ENCODE measurements at places on chromosomes 11 and 22. TPM values are rescaled to one million over a fixed set of nuclear protein-coding genes. Genes with fewer than 3 reads are reported as not detected.
A peak's percentile ranks its signal among the peaks of the same experiment; 100 is the strongest.

GRCh38 chr11:92087725-92088537 is 136.7 kb upstream of the FAT3 start:
- no peak overlapping the region for H3K27ac ChIP-seq
- H3K4me1 ChIP-seq: no peaks in the 10 kb centered on the region
- no peak for DNase-seq
- no peaks in the 10 kb centered on the region for H3K27me3 ChIP-seq

DNA sequence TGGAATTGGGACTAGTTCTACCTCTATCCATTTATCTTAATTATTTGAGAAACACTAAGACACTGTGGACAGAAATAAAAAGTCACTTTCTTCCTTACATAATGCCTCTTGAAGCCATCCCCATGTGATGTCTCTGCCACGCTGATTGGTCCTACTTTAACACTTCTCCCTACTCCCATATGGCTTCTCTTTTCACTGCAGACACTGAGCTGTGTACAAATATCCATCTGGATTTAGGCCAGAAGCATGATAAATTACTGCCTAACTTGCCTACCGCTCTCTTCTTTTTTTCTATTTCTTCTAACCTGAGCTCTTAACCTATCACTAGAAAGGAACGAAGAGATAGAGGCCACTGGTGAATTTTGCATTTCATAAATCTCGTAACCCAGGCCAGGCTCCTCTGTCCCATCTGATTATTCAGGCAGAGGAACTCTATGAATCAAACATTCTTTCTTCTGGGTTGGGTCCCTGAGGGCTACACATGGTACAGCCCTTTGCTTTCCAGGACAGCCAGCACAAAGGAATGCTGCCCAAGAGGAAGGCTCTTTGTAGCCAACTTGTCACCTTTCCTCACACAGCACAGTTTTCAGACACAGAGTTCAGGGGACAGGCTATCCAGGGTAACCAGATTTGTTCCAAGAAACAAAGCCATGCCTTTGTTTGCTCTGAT is 878.5 kb upstream of the LRRC4C start:
- no peaks in the 10 kb centered on the region for H3K36me3 ChIP-seq
- DNase-seq: no peak
- no peaks in the 10 kb centered on the region for H3K4me1 ChIP-seq
- H3K27me3 ChIP-seq: no peaks in the 10 kb centered on the region

- H3K4me3 ChIP-seq: no peak overlapping the region
- DNase-seq: no peak
- no peaks in the 10 kb centered on the region for H3K27me3 ChIP-seq
Observed at GRCh38 chr22:21967693-21968271, 14.8 kb downstream of the TOP3B start.

DNA sequence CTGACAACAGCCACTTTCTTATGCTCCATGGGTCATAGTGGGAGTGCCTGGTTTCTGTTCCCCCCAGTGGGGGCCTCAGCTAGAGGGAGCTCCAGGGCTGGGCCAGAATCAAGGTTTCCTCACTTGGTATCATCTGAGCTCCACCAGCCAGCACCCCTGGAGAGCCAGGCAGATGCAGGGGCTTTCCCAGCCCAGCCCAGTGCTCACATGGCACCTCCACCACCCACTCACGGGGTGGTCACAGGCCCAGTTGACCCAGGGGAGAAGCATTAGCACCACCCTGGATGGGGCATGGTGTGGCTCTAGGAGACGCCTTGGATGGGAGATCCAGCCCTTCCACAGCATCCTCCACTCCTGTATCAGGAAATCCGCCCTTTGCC is 24.1 kb upstream of the WNT7B start:
- peaks cover 48% of the 10 kb centered on the region for H3K4me1 ChIP-seq
- H3K36me3 ChIP-seq: no peaks in the 10 kb centered on the region
- no peaks in the 10 kb centered on the region for H3K27me3 ChIP-seq
- peak overlapping the region; percentile 20 for H3K27ac ChIP-seq
- H3K4me3 ChIP-seq: no peak overlapping the region

PC gene
- total RNA-seq: 8.0 TPM

GRCh38 chr11:116353589-116353988 is 419.2 kb downstream of the BUD13 start:
- no peak overlapping the region for H3K27ac ChIP-seq
- H3K27me3 ChIP-seq: no peaks in the 10 kb centered on the region
- no peak overlapping the region for H3K4me3 ChIP-seq
- no peak for DNase-seq
- no peaks in the 10 kb centered on the region for H3K36me3 ChIP-seq

C11orf16 gene
- total RNA-seq: not detected
